H9 (cell line): ENCODE measurements at places on chromosomes 11 and 22.

DNA sequence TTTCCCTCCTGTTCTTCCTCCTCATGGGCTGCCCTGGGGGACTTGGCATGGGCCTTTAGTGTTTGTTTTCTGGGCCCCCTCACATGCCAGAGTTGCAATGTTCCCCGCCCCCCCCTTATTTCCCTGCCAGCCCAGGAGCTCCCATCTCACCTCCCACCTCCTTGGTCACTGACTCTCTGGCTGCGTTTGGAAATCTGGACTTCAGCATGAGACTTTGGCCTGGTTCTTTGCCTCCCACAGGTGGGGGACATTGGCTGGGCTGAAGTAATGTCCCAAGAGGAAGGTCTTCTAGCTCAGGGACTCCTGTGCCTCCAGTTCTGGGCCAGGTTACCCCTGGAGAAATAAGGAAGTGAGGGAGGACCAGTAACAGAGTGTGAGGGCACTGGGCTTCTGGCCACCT, 7.0 kb downstream of the MTFP1 start:
- no peak for DNase-seq
- H3K4me3 ChIP-seq, result no peak overlapping the region
- no peaks in the 10 kb centered on the region for H3K27me3 ChIP-seq
- H3K4me1 ChIP-seq, result no peaks in the 10 kb centered on the region

DNA sequence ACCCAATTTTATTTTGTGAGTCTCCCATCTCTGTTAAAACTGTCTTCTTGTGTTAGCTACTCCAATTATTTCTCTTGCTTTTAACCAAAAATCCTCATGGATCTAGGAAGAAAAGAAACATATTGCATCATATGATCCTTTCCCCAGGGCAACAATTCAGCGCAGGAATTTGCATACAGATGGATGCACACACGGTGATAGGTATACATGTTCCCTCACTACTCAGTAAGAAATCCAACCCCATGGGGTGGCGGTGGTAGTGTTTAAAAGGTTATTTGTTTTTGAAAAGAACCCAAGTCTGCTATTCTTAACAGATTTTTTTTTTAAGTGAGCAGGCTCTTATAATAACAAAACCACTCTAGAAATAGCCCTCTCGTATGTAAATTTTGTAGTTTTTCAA, 4.2 kb upstream of the SYN3 start:
- no peak for DNase-seq
- H3K36me3 ChIP-seq, result peaks cover 18% of the 10 kb centered on the region
- peak overlapping the region; percentile 2; the same call in 1 of the 2 replicates for H3K4me3 ChIP-seq
- H3K27ac ChIP-seq, result no peak overlapping the region
- peaks cover 3% of the 10 kb centered on the region; the same call in 1 of the 2 replicates for H3K27me3 ChIP-seq
- peaks cover 16% of the 10 kb centered on the region; the same call in 1 of the 2 replicates for H3K4me1 ChIP-seq

- H3K27ac ChIP-seq, result no peak overlapping the region
- H3K4me1 ChIP-seq, result peaks cover 6% of the 10 kb centered on the region; the same call in 1 of the 2 replicates
- no peaks in the 10 kb centered on the region; the same call in 1 of the 2 replicates for H3K27me3 ChIP-seq
- H3K36me3 ChIP-seq, result no peaks in the 10 kb centered on the region
- no peak overlapping the region for H3K4me3 ChIP-seq
Measured at GRCh38 chr11:120244476-120245365, 4.8 kb downstream of the POU2F3 start.

GRCh38 chr11:115168229-115168671, 336.0 kb downstream of the CADM1 start:
- peaks cover 10% of the 10 kb centered on the region for H3K4me1 ChIP-seq
- DNase-seq, result no peak
